ENCODE measurements at places on chromosomes 4 and X. TPM values are rescaled to one million over a fixed set of nuclear protein-coding genes. Genes with fewer than 3 reads are reported as not detected.

- no peak for DNase-seq
These were observed 101.6 kb downstream of the FGF16 start for GRCh38 chrX:77548751-77549150.

DNA sequence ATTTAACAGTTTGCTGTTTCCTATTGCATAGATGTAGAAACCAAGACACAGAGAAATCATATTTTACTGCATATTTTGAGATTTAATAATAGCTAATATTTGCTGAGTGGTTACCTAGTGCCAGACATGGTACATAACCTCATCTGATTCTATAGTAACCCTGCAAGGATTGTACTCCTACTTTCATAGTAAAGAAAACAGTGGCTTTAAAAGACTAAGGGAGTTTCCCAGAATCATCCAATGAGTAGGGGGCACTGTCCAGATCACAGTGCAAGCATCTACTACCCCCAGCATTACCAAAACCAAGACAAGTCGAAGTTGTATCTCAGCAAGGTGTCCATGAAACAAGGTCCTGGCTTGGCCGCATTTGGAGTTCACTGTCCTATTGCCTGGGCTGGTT, 224.5 kb upstream of the TENM3 start:
- no peak for DNase-seq

- no peak for DNase-seq
These were observed 737.1 kb downstream of the FAT4 start for GRCh38 chr4:126051689-126052424.

DNA sequence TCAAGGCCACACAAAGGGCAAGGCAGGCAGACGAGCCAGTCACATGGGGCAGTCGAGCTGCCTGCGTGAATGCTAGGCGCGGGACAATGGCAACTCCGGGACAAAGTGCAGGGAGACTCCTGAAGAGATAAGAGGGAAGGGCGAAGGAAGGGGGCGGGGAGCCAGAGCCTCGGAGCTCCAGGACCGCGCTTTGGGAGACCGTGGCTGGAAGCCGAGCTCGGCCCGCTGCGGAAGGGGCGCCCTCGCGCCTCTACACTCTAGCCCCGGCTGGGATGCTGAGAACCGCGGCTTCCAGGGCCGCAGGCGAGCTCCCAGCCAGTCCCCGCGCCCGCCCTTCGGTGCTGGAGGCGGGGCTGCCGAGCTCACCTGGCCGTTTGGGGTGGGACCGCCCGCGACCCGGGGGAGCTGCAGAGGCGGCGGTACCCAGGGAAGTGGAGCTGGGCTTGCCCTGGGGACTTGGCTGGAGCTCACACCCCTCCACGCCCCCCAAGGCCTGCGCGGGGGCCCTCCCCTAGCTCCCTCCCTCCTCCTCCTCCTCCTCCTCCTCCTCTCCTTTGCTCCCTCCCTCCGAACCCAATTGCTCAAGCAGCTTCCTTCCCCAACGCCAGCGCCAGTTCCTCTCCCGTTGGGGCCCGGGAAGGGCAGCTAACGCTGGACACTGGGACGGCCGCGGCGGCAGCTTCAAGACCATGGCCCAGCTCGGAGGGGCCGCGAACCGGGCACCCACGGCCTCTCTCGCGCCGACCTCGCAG, at the start of gene SOWAHD:
TSS of gene SOWAHD (plus strand) at position 610 of the 752 bp plus-strand sequence. CDS start at position 690, 80 bp downstream.
- no peak for DNase-seq

DNA sequence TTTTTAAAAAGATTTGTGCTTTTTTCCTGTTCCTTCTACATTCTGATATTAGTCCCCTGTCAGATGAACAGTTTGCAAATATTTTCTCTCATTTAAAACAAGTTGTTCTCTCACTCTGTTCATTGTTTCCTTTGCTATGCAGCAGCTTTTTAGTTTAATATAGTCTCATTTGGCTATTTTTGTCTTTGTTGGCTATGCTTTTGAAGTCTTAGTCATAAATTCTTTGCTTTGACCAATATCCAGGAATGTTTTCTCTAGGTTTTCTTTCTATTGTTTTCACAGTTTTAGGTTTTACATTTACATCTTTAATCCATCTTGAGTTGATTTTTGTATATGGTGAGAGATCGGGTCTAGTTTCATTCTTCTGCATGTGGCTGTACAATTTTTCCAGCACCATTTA, 136.8 kb downstream of the TET2 start:
- no peak for DNase-seq

- no peak for DNase-seq
These were observed 52.2 kb downstream of the NALF2 start for GRCh38 chrX:69556060-69557011.

Gene RHOXF1
- not detected for polyA plus RNA-seq

DNA sequence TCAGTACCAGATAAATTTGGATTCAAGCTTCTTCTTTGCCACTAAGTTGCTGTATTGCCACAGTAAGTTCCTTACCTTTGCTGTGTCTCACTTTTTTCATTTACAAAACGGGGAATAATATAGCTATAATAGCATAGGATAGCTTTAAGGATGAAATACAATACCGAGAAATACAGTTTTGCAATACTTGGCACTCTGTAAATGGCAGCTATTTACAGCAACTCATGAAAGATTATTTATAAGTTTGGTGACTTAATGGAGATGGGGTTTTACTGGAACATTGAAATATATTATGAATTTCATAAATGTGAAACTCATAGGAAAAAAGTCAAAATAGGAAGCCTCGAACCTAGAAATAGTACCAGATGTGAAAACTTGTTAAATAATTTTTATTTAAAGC, 27.6 kb downstream of the ANXA10 start:
- no peak for DNase-seq

DNA sequence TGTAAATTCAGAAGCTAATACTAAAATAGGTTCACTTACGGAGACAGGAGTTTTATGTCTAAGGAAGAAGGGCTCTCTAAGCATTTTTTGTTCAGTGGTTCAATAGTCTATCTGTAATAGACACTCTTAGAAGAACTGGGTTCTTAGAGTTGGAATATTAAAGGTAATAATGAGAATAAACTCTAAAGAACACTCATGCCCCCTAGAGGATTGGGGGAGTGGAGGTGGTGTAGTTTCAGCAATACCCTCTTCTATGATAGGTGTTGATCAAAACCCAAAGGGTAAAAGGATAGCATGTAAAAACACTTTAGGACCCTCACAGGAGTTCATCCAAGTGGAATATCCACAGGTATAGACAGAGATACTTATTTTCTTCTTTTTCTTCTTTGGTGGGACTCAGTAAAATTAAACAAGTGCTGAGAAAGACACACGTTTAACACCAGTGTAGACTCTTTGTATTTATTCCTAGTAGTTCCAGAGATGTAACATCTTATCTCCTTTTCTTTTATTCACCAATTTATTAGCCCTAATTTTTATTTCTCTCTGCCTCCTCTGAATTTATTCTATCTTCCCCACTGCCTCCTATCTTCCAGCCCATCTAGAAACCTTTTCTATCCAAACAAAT, 25.7 kb upstream of the MND1 start:
- DNase-seq = no peak

Gene RGN
- 144 TPM for polyA plus RNA-seq

Gene BRCC3
- polyA plus RNA-seq = 12.2 TPM

Gene DIPK2B
- polyA plus RNA-seq = 0.72 TPM

DNA sequence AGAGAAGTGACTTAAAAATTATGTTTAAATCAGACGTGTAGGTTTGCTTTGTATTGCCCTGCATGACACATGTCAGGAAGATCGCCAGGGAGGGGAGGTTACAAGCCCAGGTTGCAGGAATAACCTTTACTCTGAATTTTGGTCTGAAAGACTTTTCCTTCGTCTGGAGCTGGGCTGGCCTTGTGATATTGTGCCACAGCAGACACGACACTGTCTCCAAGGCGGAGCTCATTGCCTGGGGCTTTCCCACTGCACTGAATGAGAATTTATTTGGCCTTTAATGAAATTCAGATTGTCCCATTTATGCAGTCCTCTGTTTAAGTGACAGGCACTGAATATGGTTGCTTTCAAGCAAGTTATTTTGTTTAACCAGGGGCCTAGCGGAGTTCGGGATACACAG, 45.1 kb downstream of the RHOH start:
- no peak for DNase-seq

All from liver (tissue), 10 donors.